A673 (cell line): ENCODE measurements at places on chromosomes 7 and 10.
A peak's percentile ranks its signal among the peaks of the same experiment; 100 is the strongest.

- DNase-seq, result no peak
Measured at GRCh38 chr7:98189559-98189958, 21.7 kb upstream of the BHLHA15 start.

DNA sequence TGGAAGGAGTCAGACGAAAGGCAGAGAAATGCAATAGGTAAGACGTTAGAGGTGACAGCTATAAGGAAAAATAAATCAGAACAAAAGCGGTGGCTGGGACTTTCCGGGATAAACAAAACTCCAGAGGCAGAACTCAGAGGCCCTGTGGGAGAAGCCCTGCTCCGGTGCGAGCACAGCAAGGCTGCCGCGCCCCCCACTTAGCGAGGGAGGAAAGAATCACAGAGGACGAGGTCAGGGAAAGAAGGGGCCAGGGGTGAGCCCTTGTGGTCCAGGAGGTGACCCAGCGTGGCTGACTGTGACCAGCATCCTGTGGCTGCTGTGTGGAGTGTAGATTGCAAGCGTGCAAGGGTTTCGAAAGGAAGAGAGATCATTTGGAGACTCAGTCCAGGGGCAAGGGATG is 591.8 kb upstream of the ADARB2 start:
- DNase-seq, result no peak

GRCh38 chr10:130339911-130340310 is 203.7 kb downstream of the GLRX3 start:
- DNase-seq, result no peak

DNA sequence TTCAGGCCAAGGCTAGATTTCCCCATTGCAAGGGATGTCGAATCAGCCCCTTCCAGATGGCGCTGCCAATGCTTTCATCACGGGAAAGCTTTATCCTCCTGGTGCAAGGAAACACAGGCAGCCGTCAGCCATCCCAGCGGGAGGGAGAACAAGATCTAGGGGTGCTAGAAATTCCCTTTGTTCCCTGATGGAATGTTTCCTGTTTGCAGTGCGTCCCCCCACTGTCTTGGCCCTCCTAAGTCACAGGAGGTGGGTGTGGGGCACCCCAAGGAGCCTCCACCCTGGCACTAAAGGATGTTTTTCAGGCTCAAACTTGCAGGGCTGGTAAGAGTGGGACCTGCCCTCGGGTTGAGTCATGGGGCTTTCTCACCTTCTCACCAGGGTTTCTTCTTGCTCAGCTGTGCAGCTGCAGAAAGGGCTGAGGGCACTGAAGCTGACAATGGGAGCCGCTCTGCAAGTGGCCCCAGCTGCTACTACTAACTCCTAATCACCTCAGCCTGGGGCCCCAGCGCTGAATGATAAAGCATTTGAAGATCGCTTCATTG is 103.6 kb downstream of the PRPF18 start:
- peak; percentile 61 for DNase-seq

GRCh38 chr10:119688033-119688508 is 36.9 kb downstream of the BAG3 start:
- DNase-seq, result peak; percentile 49

GRCh38 chr10:79255007-79255507 is 92.2 kb upstream of the PPIF start:
- DNase-seq, result no peak

- peak; percentile 40 for DNase-seq
Measured at GRCh38 chr10:74282151-74282847, 131.3 kb downstream of the ADK start.

DNA sequence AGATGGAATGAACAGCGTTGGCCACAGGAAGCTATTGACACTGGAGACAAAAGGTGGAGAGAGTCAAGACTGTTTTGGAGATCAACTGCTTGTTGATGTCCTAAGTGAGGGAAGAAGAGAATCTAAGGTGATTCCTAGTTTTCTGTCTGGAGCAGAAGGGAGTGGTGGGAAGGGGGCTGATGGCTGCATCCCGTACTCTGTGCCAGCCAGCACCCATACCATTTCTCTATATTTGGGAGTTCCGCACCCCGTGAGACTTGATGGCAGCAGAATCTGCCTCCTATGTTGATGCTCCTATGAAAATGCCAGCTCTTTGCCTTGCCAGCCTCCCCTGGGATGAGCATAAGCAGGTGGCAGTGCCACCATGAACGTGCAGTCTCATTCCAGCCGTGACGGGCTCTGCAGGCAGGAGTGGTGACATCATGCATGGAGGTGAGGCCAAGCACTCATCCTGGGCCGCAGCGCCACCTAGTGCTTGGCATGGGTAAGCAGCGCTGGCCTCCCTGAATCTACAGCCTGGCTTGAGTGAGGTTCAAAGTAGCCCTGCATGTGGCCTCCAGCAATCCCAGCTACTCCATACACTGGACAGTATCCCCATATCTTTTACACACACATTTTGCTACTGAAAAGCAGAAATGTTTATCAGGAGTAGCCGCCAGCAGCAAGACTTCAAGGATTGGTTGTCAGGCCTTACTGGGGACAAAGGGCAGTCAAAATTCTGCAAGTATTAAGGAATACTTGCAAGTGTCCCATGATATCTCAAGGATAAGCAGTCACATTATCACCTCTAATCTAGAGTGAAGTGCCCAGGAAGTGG is 43.0 kb downstream of the PODXL start:
- peak; percentile 89 for DNase-seq

DNA sequence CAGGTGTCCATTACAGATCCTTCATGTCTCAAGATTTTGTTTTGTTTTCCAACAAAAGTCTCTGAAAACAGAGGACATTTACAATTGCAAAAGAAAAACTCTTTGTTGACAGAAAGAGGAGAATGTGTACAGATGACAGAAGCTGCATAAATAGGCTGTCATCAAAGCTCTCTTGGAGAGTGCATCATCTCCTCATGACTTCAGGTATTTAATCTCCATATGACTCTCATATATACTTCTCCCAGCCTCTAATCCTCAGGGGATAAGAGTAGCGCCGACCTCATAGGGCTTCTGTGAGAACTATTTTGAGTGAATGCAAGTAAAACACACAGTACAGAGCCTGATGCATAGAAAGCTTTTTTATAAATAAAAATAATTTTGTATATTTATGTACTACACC is 48.1 kb upstream of the SEPTIN7 start:
- no peak for DNase-seq

DNA sequence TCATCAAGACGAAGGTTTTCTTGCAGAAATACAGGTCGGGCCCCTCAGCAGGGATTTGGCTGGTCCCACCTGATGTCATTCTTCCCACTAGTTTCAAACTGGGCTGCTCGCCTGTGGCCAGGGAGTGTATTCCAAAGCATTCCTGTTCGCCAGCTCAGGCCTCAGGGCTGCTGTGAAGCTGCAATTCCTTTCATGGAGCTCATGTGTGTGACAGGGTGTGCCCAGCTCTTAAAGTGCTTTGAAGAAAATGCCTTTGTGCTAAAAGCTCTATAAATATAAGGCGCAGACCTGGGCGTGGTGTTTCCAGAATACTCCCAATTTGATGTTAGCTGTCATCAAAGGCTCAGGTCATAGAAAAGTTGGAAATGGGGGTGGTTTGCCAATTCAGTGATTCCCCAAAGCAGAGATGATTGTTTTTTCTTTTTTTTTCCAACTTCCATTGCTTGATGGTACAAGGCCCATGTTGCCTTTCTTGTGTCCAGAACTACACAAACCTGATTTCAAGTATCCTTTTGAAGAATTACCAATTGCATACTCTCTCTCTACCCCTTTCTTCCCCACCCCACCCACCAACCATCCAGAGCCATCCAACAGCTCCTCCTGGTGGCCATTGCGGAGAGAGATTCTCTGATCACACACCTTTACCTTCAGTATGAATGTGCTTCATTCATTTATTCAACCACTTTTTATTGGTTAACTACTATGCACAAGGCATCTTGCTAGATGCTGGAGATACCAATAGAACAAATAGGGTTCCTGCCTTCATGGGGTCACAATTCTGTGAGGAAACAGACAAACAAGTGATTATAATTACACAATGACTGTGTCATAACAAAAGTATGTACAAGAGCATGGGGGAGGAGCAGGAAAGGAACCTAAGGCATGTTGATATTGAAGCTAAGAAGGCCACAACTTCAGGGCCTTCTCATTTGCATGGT is 297.3 kb upstream of the LYZL1 start:
- DNase-seq, result peak; percentile 75

- DNase-seq, result no peak
Measured at GRCh38 chr7:94160719-94161435, 156.7 kb upstream of the BET1 start.

DNA sequence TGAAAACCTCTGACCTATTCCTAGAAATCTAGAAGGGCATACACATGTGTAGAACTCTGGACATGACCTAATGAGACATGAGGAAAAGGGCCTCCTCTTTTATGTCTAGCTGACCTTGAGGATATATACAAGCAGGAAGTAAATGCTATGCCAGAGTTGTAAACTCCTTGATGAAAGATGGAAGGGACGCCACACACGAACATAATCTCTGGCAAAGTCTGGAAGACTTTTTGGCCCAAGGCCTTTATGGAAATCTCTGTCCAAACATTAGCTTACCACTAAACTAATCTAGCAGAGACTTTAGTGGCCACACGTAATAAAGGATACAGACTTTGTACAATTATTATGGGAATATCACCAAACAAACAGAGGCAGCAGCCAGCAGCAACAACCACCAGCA is 138.1 kb upstream of the THSD7A start:
- no peak for DNase-seq

DNA sequence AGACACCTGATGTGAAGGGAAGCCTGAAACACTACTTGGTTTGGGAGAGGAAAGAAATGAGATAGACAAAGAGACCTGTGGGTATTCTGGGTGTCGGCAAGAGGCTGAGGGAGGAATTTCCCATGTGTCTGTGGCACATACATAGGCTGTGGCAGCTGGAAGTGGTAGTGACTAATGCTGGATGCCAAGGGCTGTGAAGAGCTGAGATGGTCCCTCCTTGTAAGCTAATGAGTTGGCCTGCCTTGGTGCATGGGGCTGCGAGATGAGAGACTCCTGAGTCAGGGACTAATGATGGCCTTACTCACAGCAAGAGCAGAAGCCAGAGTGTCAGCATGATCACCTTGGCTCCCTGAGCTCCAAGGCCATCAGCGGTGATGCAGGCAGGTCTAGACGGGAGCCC is 119.0 kb upstream of the EEPD1 start:
- DNase-seq, result no peak

GRCh38 chr7:144820552-144820951 is 15.3 kb downstream of the TPK1 start:
- DNase-seq, result no peak

- DNase-seq, result no peak
Measured at GRCh38 chr10:31343009-31343408, 24.0 kb downstream of the ZEB1 start.

- DNase-seq, result peak; percentile 14
Measured at GRCh38 chr7:112421666-112422486, 28.4 kb upstream of the IFRD1 start.

GRCh38 chr7:84454174-84454959 is 259.8 kb upstream of the SEMA3A start:
- DNase-seq, result no peak

DNA sequence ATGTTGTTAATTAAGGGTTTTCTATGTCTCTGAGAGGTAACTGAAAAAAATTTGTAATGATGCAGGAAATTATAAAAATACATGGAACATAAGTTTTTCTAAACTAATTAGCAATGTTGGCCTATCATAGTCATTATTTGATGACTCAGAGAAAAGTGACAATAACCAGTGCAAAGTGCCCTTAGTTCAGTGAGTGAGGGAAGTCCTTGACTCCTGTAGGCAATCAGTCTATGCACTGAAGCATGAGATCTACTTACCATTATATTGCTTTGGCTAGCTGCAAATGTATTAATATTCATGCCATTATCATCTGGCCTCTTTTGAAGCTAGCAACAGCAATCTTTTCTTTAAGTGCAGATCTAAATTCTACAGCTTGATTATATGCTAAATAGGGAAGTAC is 40.6 kb downstream of the CCDC172 start:
- peak; percentile 44 for DNase-seq

DNA sequence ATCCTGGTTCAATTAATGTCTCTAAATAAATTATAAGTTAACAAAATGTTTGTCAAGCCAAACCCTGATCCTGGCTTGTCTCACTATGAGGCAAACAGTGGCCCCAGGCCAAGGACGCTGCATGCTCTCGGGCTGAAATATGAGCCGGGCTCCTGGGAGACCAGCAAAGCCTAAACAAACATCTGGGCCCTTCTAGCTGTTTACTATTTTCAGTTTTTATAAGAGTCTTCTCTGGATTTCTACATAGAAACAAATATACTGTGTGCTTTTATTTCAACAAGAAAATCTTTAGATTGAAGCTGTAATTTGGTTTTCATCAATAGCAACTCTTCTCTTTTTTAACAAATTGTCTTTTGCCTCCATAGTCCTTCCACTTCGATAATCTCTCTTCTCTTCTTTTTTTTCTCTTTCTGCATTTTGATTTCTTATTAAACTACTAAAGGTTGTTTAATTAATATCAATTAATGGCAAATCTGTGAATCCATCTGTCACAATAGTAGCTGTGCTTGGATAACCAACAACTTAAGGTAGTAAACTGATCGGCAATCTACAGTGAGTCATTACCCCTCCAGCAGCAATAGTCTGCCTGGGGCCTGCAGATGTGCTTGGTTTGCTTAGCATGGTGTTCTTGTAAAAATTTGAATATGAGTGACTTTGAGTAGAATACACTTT is 83.3 kb upstream of the DNAJC1 start:
- peak; percentile 25 for DNase-seq

GRCh38 chr10:88534072-88534665 is 48.9 kb downstream of the RNLS start:
- no peak for DNase-seq

DNA sequence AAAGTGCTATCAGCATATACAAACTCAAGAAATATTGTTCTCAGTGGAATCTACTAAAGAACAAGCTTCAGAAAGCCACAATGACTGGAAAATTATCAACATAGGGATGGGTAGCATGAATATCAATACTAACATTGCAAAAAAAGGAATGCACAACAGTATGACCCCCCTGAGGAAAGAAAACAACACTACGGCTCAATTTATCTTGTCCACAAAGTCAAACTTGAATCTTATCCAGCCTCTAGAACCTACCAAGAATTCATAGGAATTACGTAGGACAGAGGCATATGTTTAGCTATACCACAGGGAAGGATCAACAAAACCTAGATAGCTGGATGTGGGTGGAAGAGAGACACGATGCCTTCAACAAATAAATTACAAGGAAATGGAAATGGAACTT is 54.6 kb downstream of the AGMO start:
- no peak for DNase-seq
